ENCODE measurements at places on chromosomes 1 and 21.

GRCh38 chr1:246280551-246280950 lies 226.5 kb downstream of the SMYD3 start:
- no peak for DNase-seq
- H3K4me1 ChIP-seq = peaks cover 8% of the 10 kb centered on the region
- no peak overlapping the region for H3K4me3 ChIP-seq
- no peak overlapping the region for H3K27ac ChIP-seq
- no peaks in the 10 kb centered on the region for H3K27me3 ChIP-seq

DNA sequence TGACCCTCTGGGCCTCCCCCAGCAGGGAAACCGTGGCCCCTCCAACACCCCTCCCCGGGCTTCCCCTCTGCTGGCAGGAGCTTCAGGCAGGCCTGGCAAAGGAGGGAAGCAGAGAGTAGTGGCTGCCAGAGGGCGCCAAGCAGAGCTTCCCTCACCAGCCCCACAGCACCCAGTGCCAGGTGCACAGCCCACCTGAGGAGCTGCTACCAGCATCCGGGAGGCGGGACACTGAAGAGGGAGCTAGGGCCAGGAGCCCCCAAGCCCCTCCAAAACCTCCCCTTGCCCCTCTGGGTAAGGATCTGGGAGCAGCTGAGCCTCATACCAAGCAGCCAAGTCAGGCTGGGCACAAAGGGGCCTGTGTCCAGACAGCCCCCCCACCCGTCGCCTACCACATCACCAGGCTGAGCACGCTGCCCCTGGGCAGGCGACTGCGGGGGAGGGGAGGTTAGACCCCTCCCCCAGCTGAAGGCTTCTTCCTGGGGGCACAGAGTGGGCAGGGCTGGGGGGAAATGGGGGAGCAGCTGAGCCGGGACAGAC lies 19.6 kb downstream of the CCDC24 start:
- no peak for DNase-seq
- H3K27ac ChIP-seq = no peak overlapping the region

- H3K4me1 ChIP-seq = no peaks in the 10 kb centered on the region
- H3K36me3 ChIP-seq = no peaks in the 10 kb centered on the region
- no peak overlapping the region for H3K27ac ChIP-seq
- DNase-seq = no peak
- H3K4me3 ChIP-seq = no peak overlapping the region
These were observed 652.9 kb downstream of the PLA2G4A start for GRCh38 chr1:187481581-187482148.

GRCh38 chr21:45372732-45373355 lies 32.1 kb upstream of the COL18A1 start:
- no peak overlapping the region for H3K27ac ChIP-seq
- DNase-seq = no peak
- H3K4me3 ChIP-seq = no peak overlapping the region
- H3K27me3 ChIP-seq = peaks cover 3% of the 10 kb centered on the region

DNA sequence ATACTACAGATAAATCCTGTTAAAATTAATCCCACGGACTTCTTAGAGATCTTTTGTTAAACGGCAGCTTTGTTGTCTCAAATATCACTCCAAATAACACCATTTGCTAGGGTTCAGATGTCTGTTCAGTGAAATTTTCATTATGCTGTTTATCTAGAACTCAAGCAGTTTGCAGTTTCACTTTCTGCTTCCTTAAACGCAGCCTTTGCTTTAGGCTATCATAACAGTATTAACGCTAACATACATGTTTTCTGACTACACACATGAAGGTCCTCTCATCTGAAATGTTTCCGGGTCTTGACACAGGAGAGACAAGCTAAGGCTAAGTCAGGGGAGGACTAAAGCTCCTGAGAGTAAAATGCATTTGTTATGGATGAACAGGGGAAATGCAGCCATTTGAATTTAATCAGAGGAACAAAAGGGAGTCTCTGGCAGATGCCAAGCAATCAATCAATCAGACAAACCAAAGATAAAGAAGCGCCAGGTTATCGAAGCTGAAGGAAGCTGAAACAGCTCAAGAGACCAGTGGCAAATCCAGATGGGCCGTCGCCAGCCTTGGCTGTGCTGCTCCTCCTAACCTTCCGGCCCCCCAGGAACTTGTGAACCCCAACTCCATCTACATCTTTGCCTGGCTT lies 16.9 kb downstream of the CCSAP start:
- H3K36me3 ChIP-seq = peaks cover 26% of the 10 kb centered on the region
- DNase-seq = no peak
- peaks cover 2% of the 10 kb centered on the region for H3K4me1 ChIP-seq

GRCh38 chr21:14414932-14415508 lies 32.1 kb upstream of the HSPA13 start:
- DNase-seq = no peak
- H3K27me3 ChIP-seq = no peaks in the 10 kb centered on the region
- H3K4me3 ChIP-seq = no peak overlapping the region
- H3K27ac ChIP-seq = no peak overlapping the region
- H3K36me3 ChIP-seq = no peaks in the 10 kb centered on the region

GRCh38 chr1:2982615-2983318 lies 38.5 kb upstream of the ACTRT2 start:
- no peaks in the 10 kb centered on the region for H3K36me3 ChIP-seq
- no peak overlapping the region for H3K4me3 ChIP-seq

DNA sequence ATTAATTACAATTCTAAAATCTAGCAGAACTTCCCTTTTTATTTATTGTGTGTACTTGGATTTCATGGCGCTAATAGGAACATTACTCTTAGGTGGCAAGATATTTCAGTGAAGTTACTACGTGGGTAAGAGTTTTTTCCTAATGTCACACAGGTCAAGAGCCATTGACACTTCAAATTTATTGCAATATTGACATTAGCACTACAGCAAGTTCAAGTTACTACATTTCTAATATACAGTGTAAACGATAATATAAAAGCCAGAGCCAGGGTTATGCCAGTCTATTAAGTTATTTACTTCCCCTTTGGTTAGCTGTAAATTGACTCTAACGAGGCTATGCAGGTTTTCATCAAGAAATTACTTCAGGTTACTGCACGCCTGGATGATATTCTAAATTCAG lies 29.7 kb downstream of the CHODL start:
- H3K4me3 ChIP-seq = no peak overlapping the region
- no peak overlapping the region for H3K27ac ChIP-seq
- no peaks in the 10 kb centered on the region for H3K36me3 ChIP-seq
- DNase-seq = no peak

- H3K27me3 ChIP-seq = peaks cover 27% of the 10 kb centered on the region
- DNase-seq = no peak
- no peaks in the 10 kb centered on the region for H3K36me3 ChIP-seq
- no peak overlapping the region for H3K4me3 ChIP-seq
- no peak overlapping the region for H3K27ac ChIP-seq
- H3K4me1 ChIP-seq = peaks cover 10% of the 10 kb centered on the region
These were observed 37.8 kb upstream of the SIPA1L2 start for GRCh38 chr1:232667778-232668165.

DNA sequence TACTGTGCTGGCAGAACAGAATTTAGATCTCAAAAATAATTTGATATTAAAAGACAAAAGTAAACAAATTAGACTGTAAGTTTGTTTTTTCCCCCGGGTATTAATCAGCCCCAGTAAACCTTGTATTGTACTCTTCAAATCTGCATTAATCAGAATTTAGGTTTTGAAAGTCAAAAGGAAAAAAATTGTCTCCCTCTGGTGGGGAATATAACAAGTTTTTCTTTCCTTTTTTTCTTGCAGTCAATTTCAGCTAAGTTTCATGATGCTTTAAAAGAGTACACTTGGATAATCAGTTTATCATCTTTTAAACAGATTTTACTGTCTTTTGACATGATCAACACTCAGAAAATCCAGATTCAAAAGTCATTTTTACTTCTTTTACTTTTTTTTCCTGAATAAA lies 134.5 kb upstream of the PKN2 start:
- DNase-seq = no peak
- no peak overlapping the region for H3K4me3 ChIP-seq
- H3K27me3 ChIP-seq = no peaks in the 10 kb centered on the region

GRCh38 chr1:155125946-155126555 lies 1.6 kb upstream of the EFNA1 start:
- H3K4me3 ChIP-seq = peak overlapping the region; percentile 80
- no peak for DNase-seq
- H3K4me1 ChIP-seq = peaks cover 40% of the 10 kb centered on the region
- peaks cover 46% of the 10 kb centered on the region for H3K27me3 ChIP-seq

GRCh38 chr1:115807723-115808122 lies 33.2 kb downstream of the NHLH2 start:
- no peaks in the 10 kb centered on the region for H3K27me3 ChIP-seq
- no peak overlapping the region for H3K4me3 ChIP-seq
- no peak overlapping the region for H3K27ac ChIP-seq
- peaks cover 16% of the 10 kb centered on the region for H3K4me1 ChIP-seq

- DNase-seq = no peak
- H3K4me1 ChIP-seq = peaks cover 11% of the 10 kb centered on the region
- H3K27me3 ChIP-seq = no peaks in the 10 kb centered on the region
- H3K4me3 ChIP-seq = no peak overlapping the region
These were observed 25.3 kb downstream of the ITSN1 start for GRCh38 chr21:33667636-33668035.

DNA sequence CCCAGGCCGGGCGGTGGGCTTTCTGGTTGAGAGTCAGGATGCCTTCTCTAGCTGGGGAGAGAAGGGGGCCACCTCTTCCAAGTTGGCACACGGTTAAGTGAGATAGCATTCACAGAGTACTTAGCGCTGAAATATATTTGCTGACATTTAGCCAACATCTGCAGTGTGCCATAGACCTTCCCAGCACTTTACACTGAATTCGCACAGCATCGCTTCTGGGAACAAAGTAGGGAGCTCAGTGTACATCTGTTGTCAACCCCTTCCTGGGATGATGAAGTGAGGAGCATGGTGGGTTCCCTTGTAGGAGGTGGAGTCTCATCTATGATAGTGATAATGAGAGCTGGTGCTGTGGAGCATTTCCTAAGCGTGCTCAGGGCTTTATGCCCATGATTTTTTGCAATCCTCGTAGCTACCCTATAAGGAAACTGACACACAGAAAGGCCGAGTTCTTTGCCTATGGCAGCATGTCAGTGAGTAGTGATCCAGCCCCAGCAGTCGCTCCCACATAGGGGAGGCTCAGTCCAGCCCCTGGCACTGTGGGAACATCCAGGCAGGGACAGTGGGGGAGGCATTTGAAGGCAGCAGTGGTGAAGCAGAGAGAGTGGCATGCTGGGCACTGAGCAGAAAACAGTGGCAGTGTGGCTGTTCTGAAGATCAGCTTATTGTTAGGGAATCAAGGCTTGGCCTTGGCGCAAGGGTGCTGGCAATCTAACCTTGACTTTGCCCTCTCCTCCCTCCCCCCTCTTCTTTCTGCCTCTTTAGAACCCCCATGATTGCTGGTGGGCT lies 176.2 kb downstream of the PGBD5 start:
- peaks cover 4% of the 10 kb centered on the region for H3K4me1 ChIP-seq
- peaks cover 21% of the 10 kb centered on the region for H3K36me3 ChIP-seq
- H3K27ac ChIP-seq = no peak overlapping the region
- DNase-seq = no peak
- no peak overlapping the region for H3K4me3 ChIP-seq

DNA sequence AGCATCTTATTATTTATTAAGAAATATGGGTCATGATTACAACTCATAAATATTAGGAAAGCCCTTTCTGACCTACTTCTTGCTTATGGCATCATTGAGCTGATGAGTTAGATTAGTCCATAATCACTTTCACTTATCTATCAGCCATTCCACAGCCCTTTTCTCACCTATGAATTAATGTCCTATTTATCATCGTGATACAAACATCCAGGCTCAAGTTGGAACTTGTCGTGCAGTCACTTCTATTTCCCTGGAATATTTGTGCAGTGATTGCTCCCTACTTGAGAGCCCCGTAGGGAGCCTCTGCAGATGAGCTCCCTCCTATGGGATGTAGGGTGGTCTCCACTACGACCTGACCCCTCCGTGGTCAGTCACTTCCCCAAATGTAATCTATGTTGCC lies 8.1 kb upstream of the F3 start:
- no peak for DNase-seq
- H3K4me3 ChIP-seq = no peak overlapping the region
- H3K27ac ChIP-seq = no peak overlapping the region
- no peaks in the 10 kb centered on the region for H3K36me3 ChIP-seq

DNA sequence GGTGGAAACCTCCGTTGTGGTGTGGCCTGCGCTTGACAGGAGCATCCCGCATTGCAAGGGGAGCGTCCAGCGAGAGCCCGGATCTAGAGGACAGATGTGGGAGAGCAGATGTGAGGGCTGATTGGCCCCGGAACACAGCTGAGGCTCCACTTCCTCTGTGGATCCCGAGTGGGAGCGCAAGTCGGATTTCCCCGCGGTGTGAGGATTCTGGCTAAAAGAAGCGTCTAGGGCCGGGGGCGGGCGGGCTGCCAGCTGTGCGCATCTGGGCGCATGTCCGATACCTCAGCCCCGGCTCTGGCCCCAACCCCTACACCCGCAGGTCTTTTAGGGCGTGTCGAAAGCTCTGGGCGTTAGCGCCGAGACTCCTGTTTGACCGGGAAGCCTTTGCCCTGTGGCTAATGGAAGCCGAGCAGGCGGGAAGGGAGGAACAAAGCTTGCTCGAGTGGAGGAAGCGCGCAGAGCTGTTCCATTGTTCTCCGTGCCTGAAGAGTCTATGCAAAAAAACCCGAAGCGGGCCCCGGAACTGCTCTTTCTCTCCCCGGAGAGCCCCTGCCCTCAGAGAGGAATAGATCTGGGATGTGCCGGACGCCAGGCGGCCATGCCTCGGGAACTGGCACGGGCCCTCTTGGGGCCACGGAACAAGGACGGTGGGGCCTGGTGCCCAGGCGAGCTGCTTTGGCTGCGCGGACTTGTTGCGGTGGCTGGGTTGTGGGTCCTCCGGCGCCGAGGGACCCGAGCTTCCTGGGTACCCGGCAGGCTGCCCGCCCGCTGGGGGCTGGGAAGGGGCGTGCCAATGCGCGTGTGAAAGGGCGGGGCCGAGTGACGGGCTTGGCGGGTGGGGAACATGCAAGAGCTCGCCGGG lies 111.1 kb downstream of the NAV1 start:
- H3K27me3 ChIP-seq = peaks cover 71% of the 10 kb centered on the region
- H3K36me3 ChIP-seq = no peaks in the 10 kb centered on the region
- peak; percentile 52 for DNase-seq
- peaks cover 10% of the 10 kb centered on the region for H3K4me1 ChIP-seq
- no peak overlapping the region for H3K27ac ChIP-seq

DNA sequence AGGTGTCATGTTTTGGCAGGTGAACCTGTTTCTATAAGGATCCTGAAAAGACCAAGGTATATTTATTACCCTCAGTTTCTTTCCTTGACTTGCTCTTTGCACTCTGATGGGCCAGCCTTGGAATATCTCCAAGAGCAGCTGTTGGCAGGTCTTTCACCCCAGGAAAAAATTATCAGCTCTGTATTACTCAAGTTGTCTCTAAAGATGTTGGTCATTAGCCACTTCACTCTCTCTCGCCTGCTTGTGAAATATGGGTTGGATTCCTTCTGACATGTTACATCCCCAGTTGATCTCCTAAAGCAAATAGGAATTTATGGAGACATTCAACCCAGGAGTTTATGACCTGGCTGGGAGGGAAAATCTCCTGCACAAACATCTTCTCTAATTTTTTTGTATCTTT lies 85.9 kb downstream of the KCNJ15 start:
- H3K36me3 ChIP-seq = no peaks in the 10 kb centered on the region
- H3K4me1 ChIP-seq = peaks cover 6% of the 10 kb centered on the region
- no peak overlapping the region for H3K27ac ChIP-seq
- no peak for DNase-seq
- H3K27me3 ChIP-seq = peaks cover 6% of the 10 kb centered on the region
